RCC 7860 (cell line): ENCODE measurements at places on chromosomes 6 and 20.
A peak's percentile ranks its signal among the peaks of the same experiment; 100 is the strongest.

GRCh38 chr20:32585586-32586127 lies 524 bp upstream of the NOL4L start:
- no peak for DNase-seq

- no peak for DNase-seq
These were observed 10.0 kb upstream of the HBS1L start for GRCh38 chr6:135064586-135064985.

DNA sequence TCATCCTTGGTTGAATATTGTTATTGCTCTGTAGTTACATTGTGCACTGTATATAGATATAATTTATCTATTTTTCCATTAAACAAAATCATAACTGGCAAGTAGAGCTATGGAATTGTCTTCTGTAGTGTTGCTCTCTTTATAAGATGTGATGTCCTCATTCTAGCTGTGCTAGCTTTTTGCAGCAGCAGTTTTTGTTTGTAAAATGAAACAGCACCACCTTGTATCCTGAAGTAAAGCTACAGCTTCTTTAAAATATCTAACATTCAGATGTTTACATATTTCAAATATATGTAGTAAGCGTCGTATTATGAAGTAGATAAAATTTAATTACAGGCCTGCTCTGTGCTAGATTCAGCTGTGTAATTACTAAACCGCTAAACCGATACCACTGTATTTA lies 328.8 kb upstream of the MANEA start:
- no peak for DNase-seq

DNA sequence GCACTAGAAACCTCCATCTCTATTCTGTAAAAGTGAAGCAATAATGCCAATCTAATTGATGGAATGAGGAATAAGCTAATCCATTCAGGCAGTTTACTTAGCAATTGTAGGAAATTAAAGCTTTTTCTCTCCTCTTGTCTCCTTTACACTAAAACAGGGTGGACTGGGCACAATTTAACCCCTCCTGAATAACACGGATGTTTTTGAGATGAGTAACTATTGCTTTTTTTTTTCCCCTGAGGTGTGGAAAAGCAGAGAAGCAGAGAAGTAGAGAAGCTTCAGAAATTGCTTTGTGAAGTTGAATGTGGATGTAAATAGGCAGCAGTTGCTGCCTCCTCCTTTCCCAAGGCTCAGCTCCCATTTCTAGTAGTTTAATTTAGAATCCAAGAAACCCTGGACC lies 40.0 kb upstream of the GCNT2 start:
- DNase-seq: peak; percentile 22

DNA sequence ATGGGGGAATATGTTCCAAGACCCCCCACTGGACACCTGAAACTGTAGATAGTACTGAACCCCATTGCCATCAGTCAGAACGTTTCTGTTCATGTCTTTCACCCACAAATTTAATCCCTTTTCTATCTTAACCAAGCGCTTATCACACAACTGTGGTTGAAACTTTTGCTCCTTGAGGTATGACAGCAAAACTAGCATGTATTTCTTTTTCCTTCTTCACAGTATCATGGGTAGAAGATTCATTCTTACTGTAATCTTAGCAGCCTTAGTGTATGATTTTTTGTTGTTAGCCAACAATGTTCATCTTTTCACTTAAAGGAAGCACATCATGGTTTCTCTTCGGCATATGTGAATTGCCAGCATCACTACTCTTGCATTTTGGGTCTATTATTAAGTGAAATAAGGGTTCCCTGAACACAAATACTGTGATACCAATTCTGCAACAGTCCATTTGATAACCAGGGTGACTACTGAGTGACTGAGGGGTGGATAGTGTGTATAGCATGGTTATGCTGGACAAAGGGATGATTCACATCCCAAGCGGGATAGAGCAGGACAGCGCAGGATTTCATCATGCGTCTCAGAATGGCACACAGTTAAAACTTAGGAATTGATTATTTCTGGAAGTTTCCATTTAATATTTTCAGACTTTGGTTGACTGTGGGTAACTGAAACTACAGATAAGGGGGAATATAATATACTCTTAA lies 41.8 kb downstream of the KCNS1 start:
- DNase-seq: peak; percentile 54

GRCh38 chr6:5680095-5680494 lies 326.6 kb downstream of the NRN1 start:
- no peak for DNase-seq

GRCh38 chr20:21344961-21345360 lies 41.8 kb downstream of the XRN2 start:
- no peak for DNase-seq

DNA sequence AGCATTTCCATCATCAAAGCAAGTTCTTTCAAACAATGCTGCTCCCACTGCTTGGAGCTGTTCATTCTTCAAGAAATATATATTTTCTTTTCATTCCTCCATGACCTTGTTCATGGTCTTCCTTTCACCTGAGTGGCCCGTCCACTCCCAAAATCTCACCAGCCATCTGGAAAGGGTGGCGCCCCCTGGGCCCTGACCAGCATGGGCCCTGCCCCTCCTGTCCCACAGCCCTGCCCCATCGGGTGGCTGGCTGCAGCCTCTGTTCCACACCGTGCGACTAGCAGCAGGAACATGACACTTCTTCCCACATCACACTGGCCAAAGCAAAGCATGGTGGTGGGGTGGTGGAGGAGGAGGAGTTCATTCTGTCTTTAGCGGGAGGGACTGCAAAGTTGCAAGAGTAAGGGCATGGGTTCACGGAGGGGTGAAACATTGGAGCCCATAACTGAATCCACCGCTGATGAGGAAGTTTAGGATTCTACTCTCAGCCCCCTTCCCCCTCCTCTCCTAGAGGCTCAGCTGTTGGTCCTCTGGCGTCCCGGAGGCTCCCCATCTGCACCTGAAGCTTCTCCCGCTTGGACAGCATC lies 195.2 kb upstream of the SLC24A3 start:
- no peak for DNase-seq

DNA sequence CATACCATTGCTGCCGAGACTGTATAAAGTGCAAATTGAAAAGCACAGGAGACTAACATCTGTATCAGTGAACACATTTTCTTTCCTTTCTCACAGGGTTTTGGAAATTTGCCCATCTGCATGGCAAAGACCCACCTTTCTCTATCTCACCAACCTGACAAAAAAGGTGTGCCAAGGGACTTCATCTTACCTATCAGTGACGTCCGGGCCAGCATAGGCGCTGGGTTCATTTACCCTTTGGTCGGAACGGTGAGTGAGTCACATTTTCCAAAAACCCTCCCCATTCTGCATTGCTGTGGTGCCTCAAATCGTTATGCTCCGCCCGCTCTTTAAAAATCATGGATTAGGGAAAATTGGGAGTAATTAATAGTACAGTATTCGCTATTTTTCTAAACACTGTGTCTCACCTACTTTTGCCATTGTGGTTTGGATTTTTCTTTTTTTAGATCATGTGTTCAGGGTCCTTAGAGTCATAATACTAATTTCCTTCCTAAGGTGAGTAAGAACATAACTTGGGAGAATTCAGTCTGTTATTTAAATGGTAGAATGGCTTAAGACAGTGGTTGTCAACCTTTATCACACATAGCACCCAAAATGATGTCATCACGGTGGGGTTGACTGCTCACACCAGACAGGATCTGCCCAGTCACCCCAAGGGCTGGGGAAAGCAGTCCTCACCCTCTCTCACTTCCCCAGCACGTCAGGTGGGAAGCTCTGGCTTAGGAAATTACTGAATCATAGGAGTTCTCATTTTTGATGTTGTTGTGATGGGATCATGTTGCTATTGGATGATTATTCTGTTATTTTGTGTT lies 171.6 kb downstream of the MTHFD1L start:
- DNase-seq: peak; percentile 92

- peak; percentile 53 for DNase-seq
These were observed 34.9 kb downstream of the ANGPT4 start for GRCh38 chr20:881051-881782.

- no peak for DNase-seq
These were observed 19.3 kb upstream of the HBS1L start for GRCh38 chr6:135073756-135074393.

GRCh38 chr6:43838276-43839036 lies 68.4 kb downstream of the VEGFA start:
- DNase-seq: peak; percentile 39

GRCh38 chr6:116111552-116112528 lies 11.2 kb downstream of the NT5DC1 start:
- peak; percentile 11 for DNase-seq

DNA sequence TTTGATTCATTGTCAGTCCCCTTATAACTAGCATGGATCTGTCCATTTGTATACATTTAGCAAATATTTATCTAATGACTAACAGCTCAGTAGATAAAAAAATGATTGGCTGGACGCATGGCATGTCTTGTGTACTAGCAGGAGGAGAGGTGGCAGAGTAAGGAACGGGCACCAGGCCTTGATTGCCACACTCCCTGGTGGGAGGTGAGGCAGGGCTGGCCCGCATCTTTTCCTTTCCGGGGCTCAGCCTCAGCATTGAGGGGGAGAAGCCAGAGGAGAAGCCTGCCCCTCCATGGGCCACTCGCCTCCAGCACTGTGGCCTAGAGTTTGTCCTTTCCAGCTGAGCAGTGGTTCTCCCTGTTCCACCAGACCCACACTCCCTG lies 84.9 kb upstream of the TMEM181 start:
- DNase-seq: peak; percentile 36

GRCh38 chr20:47684306-47685080 lies 100.8 kb downstream of the SULF2 start:
- DNase-seq: no peak

DNA sequence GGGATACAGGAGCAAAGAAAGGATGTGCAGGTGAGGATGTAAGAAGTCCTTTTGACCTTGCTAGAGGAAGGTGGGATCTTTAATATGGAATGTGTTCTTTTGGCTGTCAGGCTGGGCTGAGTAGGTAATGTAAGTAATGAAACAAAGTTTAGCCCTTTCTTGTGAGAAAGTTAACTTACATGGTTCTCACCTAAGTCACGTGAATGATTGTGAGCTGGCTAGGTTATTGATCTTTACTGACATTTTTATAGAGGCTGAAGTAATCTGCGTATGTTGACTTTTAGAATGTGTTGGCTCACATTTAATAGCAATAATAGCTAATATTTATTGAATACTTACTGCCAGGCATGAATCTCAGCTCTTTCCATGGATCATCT lies 2.6 kb downstream of the TOP1 start:
- DNase-seq: no peak

DNA sequence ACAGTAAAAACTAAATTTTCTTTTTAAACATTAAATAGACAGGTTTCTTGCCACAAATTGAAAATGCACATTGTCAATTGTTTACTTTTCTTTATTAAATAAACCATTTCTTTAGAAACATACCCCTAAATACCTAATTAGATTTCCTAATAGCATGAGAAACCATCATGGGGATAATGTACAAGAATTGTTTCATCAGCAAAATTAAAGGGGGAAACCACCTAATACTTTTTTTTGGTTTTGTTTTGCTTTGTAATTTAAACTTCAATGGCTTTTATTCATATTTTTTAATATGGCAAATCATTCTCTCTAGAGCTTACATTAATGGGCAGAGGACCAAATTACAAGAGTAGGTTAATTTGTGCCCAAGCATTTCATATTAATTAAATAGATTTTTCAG lies 987.9 kb downstream of the EPHA7 start:
- no peak for DNase-seq

DNA sequence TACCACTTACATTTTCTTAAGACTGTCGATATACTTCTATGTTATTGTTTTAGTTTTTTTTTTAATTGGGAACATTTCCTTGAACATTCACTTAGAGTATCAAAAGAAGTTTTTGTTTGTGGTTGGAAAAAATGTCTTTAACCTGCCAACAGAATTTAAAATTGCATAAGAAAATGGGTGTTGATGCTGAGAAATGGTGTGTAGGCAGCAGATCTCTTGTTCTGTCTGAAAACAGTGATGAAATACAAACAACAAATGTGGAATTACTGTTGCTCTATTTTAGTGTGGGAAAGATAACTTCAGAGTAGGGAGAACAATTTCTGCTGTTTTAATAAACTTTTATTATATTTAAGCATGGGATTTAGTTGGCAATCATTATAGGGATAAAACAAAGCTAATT lies 293.5 kb downstream of the CDKAL1 start:
- DNase-seq: no peak

- DNase-seq: no peak
These were observed 214.3 kb upstream of the CDYL start for GRCh38 chr6:4561773-4562400.

DNA sequence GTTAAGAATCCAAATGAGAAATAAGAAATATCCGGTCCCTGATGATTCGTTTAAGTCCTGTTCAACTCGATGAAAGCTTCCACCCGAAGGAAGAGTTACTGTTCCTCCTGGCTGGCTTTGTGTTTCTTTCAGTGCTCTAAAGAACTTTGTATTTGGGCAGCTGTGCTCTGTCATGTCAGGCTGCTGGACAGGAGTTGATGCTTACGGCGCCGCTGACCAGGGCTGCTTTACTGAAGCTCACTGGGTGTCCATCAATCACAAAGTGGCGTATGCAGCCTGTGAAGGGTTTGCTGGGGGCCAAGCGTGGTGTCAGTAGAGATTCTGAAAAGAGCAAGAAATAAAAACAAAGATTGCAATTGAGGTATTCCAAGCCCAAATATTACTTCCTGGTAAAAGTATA lies 21.9 kb downstream of the FAM229B start:
- DNase-seq: no peak

DNA sequence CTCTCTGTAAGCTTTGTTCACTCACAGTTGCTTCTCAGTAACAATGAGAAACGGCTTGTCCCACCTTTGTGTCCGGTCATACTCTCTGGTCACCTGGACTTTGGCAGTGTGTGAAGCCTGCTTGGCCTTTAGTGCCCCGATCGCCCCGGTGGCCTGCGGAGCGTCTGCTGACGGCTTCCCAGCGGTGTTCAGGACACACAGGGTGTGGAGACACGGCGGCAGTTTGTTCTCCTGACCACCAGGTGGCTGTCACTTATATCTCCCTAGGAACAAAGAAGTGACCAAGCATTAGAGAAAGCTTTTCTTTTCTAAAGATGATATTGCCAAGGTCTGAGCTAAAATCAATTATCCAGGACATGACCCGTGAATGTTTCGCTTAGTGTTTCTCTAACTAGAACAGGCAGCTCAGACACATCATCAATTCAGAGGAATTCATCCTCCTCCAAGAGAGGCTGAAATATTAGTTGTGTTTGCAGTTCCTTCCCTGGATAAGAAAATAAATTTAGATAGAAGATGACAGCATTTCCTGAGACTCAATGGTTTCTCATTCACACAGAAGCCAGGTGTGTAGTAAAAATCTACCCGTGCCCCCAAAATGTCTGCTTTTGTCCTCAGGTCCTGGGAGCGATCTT lies 167.4 kb upstream of the THBS2 start:
- DNase-seq: no peak

DNA sequence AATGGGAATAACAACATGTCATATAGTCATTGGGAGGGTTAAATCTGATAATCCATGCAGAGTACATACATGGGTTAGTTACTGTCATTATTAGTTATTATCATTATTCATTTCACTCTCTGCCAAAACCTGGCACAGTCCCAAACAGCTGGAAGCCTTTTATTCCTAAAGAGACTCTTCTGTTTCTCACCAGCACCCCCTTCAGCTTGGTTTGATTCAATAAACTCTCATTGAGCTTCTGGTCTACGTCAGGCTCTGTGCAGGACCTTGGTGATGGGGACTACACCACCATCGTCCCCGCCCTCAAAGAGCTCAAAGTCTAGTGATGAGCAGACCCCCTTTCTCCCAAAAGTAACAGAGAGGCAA lies 2.3 kb downstream of the KCNK15 start:
- no peak for DNase-seq

- DNase-seq: no peak
These were observed 38.8 kb downstream of the SRC start for GRCh38 chr20:37384683-37385174.

GRCh38 chr20:23325107-23325506 lies 25.5 kb upstream of the NXT1 start:
- DNase-seq: no peak

- peak; percentile 35 for DNase-seq
These were observed 11.2 kb upstream of the PSMG4 start for GRCh38 chr6:3247255-3248146.
